ENCODE measurements at places on chromosomes 11 and 22.

- no peak for DNase-seq
These were observed 483.0 kb downstream of the BRD1 start for GRCh38 chr22:49344656-49345055.

DNA sequence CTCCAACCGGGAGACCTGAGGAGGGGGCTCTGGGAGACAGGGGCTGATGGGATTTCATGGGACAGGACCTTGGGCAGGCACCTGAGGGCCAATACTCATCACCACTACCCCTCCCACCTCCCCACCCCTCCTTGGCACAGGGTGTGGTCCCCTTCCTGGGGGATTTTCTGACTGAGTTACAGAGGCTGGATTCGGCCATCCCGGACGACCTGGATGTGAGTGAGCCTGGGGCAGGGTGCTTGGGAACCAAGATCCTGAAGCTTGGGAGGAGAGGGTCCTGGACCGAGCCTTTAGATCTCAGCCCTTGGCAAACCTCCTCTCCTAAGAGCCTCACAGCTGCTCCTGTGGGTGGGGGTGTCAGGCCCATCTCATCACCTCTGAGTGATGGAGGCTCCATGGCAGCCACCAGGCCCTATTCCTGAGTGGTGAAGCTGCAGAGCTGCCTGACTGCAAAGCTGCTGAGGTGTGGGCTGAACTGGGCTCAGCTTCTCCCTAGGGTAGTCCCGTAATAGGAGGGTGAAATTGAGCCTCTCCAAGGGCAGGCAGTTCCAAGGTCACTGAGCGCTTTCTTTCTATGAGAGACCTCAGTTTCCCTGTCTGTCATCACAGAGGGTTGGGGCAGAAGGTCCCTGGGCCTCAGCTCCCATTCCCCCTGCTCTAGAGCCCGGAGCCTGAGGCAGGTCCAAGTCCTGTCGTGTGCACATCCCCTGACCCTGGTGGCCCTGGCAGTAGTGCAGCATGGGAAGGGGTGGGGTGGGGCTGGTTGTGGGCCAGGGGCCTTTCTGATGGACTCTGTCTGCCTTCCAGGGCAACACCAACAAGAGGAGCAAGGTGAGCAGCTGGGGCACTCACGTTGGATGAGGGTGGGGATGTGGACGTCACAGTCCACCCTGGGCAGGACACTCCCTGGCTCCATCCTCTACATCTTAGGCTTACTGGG, 6.5 kb downstream of the RGL4 start:
- no peak for DNase-seq

GRCh38 chr11:73275381-73275750, 3.2 kb downstream of the P2RY6 start:
- DNase-seq = no peak

DNA sequence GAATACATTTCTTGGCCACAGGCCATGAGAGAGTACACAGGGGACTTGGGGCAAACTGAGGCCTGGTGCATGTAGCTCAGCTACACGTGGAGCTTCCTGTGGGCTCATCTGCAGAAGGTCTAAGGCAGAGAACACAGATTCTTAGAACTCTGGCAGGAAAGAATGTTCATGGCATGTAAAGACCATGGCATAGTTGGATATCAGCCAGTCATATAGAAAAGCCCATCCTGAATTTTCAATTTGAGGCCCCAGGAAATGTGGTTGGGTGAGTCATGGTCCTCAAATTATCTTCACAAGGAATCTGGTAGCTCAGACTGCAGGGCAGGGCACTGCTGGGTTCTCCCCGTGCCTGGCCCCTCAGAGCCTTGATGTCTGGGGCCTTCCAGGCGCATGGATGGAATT, 13.7 kb upstream of the ST3GAL4 start:
- no peak for DNase-seq

DNA sequence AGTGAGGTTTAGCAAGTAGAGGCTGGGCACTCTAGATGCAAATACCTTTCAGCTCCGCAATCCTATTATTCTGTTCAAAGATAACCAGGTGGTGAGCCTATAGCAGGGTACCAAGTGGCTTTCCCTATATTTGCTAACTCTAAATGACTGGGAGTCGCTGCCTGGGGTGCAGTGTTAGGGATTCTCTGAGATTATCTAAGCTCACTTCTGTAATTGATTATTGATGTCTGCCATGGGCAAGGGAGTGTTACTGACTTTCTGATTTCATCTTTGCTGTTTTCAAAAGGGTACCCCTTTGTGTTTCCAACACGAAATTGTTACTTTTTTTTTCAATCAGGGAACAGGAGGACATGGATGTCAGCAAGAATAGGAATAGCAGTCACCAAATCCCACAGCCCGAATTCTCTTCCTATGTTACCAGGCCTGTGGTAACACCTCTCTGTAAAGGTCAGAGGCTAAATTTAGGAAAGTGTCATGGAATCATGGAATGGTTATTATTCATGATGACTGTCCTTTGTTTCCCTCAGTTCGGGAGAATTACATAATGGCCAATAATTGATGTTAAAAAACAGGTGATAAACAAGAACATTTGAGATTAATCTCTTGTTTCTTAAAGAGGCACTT, 62.6 kb upstream of the CRYBB3 start:
- DNase-seq = no peak

DNA sequence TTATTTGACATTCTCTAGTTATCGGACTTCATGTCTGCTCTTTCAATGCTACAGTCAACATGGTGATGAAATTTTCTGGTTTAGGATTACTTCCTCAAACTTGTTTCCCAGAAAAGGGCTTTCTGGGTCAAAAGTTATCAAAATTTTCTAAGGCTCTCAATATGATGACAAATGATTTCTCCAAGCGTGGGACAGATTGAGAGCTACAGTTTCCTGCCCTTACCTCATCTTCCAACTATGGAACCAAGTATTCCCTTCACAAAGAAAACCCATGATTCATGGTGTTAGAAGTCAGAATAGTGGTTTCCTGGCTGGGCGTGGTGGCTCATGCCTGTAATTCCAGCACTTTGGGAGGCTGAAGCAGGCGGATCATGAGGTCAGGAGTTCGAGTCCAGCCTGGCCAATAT, 17.8 kb downstream of the MYO18B start:
- peak; percentile 95 for DNase-seq

- no peak for DNase-seq
These were observed 178.5 kb upstream of the ZBED5 start for GRCh38 chr11:11036185-11036847.

- DNase-seq = no peak
These were observed 15.8 kb downstream of the CHST1 start for GRCh38 chr11:45649544-45650165.

DNA sequence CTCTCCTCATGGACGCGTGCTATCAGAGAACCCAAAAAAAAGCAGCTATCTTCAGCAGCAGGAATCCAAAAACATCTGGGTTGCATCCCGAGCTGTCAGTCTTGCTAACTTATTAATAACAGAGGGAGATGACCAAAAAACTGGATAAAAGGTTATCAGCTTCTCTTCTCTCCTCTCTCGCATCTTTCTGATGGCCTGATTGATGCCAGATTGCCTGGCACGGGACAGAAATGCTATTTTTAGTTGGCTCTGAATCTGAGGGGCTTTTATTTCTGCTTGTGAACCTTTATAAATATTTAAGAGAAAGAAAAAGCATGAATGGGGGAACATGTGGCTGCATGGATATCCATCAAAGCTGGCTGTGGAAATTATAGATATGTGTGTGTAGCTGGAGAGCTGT, 230.3 kb downstream of the ETS1 start:
- DNase-seq = no peak

DNA sequence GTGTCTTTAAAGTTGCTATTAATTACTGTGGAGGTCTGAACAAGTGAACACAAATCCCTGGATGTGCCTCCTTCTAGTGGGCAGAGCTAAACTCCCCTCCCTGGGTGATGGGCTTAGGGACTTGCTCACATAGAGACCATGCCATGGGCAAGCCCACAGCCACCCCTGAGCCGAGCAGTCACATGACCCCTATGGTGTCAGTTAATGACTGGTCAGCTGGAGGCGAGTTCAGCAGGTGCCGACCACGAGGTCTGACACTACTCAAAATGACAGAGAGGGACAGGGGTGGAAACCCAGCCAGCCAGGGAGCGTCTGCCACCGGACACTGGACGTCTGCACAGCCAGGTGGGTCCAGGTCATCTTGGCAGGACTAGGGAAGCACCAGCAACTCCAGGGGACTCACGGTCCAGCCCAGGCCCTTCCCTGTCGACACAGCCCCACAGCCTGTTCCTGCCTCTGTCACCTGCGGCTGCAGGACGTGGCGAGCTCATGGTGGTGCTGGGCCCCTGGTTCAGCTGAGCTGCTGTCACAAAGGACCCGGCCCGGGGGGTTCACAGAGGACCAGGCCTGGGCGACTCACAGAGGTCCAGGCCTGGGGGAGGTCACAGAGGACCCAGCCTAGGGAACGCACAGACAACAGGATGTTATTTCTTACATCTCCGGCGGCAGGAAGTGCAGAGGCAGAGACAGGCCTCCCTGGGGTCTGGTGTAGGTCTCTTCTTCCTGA, 135.0 kb downstream of the BRD1 start:
- no peak for DNase-seq

GRCh38 chr11:16606784-16607674, 131.4 kb upstream of the C11orf58 start:
- DNase-seq = no peak

DNA sequence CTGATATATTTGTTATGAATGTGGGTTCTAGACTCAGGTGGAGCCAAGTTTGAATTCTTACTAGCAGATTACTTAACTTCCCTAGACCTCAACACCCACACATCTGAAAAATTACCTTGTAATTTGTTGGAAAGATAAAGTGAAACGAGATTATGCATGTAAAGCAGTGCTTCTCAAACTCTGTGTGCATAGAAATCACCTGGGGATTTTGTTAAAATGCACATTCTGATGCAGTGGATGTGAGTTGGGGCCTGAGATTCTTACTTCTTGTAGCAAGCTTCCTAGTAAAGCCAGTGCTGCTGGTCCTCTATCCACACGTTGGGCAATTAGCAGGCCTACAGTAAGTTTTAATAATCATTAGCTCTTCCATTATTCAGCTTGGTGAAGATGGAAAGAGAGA, 15.1 kb upstream of the CEP295 start:
- DNase-seq = no peak

GRCh38 chr11:88531831-88532230, 194.3 kb upstream of the CTSC start:
- no peak for DNase-seq

GRCh38 chr22:46444390-46444854, 93.0 kb downstream of the CELSR1 start:
- DNase-seq = no peak

- DNase-seq = no peak
These were observed 276.9 kb downstream of the FAM76B start for GRCh38 chr11:95512682-95513081.

GRCh38 chr11:127995921-127996320, 591.4 kb downstream of the ETS1 start:
- DNase-seq = no peak

- peak; percentile 99 for DNase-seq
These were observed 25.1 kb upstream of the GUCY1A2 start for GRCh38 chr11:107043242-107044006.

- DNase-seq = peak; percentile 76
These were observed 444 bp downstream of the CAVIN3 start for GRCh38 chr11:6319704-6320410.

DNA sequence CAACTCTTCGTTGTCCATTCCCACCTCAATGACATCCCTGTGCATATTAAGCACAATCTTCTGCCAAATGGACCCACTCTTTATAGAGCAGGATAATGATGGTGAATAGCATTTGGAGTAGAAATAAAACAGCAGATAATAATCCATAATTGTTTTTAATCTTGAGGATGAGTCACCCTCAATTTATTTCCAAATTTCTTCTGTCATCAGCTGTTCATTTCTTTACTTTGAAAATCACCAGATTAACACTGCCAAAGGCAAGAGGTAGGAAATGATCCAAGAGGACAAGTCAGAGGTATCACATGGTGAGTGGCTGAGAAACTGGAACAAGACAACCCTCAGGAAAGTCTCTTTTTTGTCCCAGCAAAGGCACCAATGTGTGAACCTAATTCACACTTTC, 7.3 kb upstream of the AMBRA1 start:
- no peak for DNase-seq

- no peak for DNase-seq
These were observed 682 bp downstream of the LARGE1 start for GRCh38 chr22:33919391-33920196.

- no peak for DNase-seq
These were observed 14.5 kb downstream of the RGL4 start for GRCh38 chr22:23705358-23705757.

DNA sequence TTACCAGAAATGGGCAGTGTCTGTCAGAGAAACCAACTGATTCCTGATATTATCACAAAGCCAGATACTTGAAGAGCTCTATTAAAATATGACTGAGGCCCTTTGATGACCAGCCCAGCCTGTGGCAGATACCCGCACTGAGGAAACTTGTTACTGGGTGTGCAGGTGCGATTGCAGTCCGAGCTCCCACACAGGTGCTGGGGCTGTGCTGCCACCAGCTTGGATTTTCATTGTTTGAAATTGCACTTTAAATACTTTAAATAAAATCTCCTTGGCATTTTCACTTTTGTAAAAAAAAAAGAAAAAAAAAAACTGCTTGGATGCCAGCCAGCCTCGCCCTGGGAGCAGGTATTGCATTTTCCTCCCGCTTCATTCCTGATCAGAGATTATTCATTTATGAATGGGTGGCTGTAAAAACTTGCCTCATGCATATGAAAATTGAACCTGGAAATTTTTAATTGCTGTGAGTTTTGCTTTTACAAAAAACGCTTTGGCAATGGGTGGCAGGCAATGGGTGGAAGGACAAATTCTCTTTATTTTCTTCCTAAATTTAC, 21.2 kb downstream of the EHF start:
- no peak for DNase-seq

DNA sequence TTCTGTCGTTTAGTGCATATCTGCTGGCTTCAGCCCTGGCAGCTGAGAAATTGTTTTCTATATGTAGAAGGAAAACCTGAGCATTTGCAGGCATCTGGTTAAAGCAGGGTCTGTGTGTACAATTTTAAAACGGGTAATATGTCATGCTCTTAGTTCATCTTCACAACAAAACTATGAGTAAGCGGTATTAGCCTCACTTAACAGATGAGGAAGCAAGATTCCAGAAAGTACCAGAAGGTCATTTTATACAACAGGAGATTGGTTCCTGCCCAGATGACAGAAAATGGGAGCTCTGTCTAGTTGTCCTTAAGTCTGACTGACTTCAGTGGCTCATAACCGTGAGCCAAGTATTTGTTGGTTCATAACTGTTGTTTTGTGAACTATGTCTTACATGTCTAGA, 1.1 kb downstream of the TIMM10B start:
- DNase-seq = no peak

- no peak for DNase-seq
These were observed 40.7 kb upstream of the TMEM135 start for GRCh38 chr11:86996953-86997570.

GRCh38 chr22:24455751-24456426, 28.5 kb downstream of the ADORA2A start:
- DNase-seq = no peak

- no peak for DNase-seq
These were observed 96.0 kb upstream of the IGLL5 start for GRCh38 chr22:22791438-22792181.

- DNase-seq = no peak
These were observed 11.3 kb downstream of the FADS3 start for GRCh38 chr11:61880031-61880430.
